ENCODE measurements at places on chromosomes 13 and 19.
A peak's percentile ranks its signal among the peaks of the same experiment; 100 is the strongest.

DNA sequence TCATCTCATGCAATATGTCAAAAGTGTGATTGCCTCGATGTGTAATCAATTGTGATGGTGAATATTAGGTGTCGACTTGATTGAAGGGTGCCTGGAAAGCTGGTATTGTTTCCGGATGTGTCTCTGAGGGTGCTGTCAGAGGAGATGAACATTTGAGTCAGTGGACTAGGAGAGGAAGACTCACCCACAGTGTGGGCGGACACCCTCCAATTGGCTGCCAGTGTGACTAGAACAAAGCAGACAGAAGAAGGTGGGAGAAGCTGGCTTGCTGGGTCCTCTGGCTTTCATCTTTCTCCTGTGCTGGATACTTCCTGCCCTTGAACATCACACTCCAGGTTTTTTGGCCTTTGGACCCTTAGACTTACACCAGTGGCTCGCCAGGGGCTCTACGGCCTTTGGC, 15.5 kb upstream of the CABP5 start:
- no peak for DNase-seq

- peak; percentile 45 for DNase-seq
Measured at GRCh38 chr19:52237771-52238400, 31.5 kb upstream of the ZNF766 start.

DNA sequence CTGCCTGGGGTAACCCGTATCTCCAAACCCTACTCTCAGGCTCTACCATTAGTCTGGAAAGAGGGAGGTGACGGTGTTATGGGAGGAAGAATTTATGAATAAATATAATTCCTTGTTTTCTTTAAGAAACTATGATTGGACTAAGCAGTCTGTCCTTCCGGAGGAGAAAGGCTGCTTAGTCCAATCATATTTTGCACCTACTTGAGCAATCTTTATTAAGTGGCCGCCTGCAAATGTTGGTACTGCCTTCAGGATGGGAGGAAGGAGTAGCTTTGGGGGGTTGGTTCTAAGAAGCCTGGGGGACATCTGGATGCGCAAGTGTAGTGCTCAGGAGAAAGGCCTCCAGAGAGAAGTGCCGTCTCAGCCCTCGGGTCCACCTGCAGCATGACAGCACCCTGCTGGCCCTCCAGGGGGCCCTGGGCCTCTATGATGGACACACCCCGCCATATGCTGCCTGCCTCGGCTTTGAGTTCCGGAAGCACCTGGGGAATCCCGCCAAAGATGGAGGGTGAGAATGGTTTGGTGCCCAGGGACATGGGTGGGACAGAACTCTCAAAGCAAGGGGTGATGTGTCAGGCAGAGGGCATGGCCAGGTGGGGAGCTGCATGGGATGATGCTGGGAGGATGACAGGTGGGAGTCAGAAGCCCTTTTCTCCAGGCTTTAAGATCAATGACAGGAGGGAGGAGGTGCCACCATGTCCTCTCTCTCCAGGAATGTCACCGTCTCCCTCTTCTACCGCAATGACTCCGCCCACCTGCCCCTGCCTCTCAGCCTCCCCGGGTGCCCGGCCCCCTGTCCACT, 4.1 kb downstream of the ACP4 start:
- DNase-seq = no peak

GRCh38 chr19:40549007-40549708, 27.5 kb upstream of the SHKBP1 start:
- DNase-seq = peak; percentile 50

DNA sequence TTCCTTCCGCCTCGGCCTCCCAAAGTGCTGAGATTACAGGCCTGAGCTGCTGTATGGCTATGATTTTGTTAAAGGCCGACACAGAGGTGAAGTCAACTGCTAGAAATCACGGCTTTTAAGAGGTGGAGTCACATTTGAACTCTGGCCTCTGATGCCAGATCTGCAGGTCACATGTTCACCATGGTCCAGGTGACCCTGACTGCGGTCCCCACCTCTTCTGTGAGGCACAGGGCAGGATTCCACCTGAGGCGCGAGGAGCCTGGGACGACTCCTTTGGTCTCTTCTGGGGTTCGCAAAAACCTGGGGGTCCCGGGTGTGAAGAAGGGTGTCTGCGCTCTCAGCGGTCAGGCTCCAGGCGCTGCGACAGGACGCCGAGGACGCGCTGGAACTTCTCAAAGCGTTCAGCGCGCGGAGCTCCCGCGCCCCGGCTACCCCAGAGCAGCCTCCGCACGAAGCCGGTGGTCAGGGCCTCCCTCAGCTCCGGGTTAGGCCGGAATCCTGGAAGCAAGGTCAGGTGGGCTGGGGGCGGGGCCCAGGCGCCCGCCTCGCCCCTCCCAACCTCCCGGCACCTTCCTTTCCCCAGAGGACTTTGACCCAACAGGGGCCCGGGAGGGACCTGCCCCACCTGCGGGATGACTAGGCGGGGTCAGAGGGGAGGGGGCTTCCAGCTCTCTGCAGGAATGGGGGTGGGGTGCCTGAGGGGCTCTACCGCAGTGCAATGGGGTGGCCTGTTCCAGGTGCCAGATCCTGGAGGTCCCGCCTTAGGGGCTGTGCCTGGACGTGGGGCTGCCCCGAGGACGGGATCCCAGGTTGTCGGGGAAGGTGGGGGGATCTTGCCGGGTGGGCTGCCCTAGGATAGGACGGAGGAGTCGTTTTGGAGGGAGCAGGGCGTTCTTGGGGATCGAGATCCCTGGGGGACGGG, 13.0 kb downstream of the TRIP10 start:
- DNase-seq = no peak

GRCh38 chr13:37448153-37448552, 150.4 kb downstream of the POSTN start:
- DNase-seq = no peak

GRCh38 chr13:26628706-26629105, 71.2 kb downstream of the WASF3 start:
- no peak for DNase-seq

DNA sequence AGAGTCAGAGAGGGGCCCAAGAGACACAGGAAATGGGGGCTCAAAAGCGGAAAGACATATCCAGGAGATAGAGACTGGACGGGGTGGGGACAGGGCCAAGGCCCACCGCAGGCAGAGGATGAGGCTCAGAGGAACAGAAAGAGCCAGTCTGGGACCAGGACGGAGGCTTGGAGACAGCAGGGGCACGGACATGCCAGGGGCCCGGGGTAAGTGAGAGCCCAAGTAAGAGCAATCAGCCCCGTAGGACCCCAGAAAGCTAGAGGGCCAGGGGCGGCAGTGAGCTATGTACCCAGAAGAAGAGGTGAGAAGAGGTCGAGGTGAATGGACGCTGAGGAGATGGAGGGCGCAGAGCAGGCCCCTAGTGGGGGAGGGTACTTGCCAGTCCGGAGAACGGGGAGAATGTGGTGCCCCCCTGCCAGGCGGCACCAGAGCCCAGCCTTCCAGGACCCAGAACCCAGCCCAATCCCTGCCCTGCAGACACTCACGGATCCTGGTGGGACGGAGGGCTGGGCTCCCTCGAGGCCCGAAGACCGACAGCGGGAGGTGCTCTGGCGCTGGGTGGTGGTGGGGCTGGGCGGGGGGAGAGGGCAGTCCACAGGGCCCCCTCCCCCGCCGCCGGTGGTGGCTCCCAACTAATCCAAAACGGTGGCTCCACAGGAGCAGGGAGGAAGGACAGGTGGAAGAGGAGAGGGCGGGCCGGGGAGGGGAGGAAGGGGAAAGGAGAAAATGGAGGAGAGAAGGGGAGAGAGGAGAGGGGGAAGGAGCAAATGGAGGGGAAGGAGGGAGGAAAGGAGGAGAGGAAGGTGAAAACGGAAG, 1.0 kb downstream of the GRIK5 start:
- DNase-seq = no peak

GRCh38 chr19:32201636-32202051, 143.8 kb upstream of the ZNF507 start:
- no peak for DNase-seq

DNA sequence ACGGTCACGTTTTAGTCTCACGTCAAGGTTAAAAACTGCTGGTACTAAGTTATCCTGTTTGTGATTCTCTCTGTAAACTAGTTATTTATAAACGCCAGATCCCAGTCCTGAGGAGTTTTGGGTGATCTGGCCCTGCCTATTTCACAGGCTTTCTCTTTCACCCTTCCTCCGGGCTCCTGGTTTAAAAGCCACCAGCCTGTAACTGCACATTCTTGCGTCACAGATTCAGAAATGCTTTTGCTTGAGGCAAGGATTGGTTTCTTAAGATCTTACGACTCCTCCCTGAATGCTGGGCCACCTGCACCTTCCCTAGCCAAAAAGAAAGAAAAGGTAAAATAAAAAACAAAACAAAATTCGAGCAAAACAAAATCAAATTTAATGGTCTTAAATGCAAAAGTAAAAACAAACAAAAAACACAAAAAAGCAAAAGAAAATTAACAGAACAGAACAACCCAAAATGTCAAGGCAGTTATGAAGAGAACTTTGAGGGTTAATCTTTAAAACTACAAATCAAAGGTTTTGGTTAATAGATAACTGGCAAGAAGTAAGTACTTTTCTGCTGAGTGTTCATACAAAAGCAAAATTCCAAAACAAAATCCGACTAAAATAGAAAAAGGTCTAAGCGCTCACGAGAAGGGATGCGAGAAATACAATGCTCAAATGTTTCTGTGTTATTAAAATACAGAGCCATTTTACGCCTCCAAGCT, 18.6 kb upstream of the TIMM44 start:
- DNase-seq = no peak

GRCh38 chr13:112996671-112997091, 27.7 kb downstream of the MCF2L start:
- no peak for DNase-seq

GRCh38 chr13:26895808-26896466, 135.4 kb upstream of the GPR12 start:
- no peak for DNase-seq

DNA sequence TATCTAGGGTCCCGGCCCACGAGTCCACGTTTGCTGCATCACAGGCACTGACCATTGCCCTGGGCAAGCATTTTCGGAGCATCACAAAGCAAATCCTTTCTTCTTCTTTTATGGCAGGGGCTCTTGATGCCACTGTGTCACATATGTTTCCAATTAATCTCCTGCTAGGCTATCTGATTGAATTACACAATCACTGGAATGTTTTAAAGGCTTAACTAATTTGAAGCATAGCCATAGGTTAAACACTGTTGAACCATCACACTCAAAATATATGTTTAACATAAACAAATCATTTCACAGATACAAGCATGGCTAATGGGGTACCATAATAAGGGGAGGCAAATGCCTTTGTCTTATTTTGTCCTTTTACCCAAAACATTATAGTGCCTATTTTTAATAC, 338.3 kb downstream of the POU4F1 start:
- no peak for DNase-seq

DNA sequence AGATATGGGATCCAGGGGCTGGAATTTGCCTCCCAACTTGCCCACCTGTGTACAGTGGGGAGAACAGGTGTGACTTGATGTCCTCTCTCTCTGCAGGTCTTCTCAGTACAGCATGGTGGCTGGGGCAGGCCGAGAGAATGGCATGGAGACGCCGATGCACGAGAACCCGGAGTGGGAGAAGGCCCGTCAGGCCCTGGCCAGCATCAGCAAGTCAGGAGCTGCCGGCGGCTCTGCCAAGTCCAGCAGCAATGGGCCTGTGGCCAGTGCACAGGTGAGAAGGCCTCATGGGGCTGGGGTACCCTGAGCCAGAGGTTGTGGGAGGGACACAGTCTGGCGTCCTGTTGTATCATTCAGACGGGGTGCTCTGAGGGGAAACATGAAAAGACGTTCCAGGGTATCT, 3.0 kb downstream of the LENG8 start:
- no peak for DNase-seq

DNA sequence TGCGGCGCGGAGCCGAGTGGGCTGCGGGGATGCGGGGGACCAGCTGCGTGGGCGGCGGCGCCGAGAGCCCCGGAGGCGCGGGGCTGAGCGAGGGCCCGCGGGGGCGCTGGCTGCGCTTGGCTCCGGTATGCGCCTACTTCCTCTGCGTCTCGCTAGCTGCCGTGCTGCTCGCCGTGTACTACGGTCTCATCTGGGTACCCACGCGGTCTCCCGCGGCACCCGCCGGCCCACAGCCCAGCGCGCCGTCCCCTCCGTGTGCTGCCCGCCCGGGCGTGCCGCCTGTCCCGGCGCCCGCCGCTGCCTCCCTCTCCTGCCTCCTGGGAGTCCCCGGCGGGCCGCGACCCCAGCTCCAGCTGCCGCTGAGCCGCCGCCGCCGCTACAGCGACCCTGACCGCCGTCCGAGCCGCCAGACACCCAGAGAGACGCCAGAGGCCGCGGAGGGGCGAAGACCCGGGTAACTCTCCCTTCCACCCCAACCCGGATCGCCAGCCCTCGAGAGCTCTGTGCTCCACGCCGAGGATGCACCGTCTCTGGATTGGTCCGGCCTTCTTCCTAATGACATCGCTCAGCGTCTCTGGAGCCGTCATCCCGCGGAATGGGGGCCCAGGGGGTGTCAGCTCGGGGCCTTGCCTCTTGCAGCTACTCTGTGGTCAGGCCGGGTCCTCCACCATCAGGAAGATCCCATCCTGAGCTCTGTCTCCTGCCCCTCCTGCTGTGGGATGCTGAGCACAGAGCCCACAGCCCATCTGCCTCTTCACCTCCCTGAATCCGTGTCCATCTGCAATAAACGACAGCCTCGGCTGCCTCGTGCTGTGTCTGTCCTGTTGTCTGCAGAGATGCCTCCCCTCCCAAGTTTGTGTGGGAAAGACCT, 441 bp downstream of the INAFM1 start:
- no peak for DNase-seq

GRCh38 chr13:107322228-107322627, 754.3 kb upstream of the ARGLU1 start:
- DNase-seq = no peak

DNA sequence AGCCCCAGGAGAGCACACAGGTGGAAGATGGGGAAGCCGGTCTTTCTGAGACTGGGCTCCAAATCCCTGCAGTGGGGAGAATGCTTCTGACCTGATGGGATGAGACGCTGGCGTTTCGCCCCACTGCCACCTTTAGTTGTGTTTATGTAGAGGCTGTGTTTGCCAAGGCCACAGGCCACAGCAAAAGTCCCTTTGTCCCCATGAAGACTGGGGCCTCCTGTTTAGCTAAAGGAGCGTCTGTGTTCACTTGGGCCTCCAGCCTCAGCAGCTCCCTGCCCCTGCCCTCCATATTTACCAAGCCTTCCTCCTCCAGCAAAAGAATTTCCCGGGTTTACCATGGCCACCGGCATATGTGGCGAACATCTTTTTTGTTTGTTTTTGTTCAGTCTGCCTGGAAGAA, 10.4 kb upstream of the KLK14 start:
- DNase-seq = no peak

GRCh38 chr13:95298169-95298965, 2.9 kb downstream of the ABCC4 start:
- DNase-seq = no peak
